ENCODE measurements at places on chromosomes 13 and 19. TPM values are rescaled to one million over a fixed set of nuclear protein-coding genes. Genes with fewer than 3 reads are reported as not detected.
A peak's percentile ranks its signal among the peaks of the same experiment; 100 is the strongest.

The PSG7 gene
- not detected for total RNA-seq

The CEACAM1 gene
- 25.6 TPM for total RNA-seq

DNA sequence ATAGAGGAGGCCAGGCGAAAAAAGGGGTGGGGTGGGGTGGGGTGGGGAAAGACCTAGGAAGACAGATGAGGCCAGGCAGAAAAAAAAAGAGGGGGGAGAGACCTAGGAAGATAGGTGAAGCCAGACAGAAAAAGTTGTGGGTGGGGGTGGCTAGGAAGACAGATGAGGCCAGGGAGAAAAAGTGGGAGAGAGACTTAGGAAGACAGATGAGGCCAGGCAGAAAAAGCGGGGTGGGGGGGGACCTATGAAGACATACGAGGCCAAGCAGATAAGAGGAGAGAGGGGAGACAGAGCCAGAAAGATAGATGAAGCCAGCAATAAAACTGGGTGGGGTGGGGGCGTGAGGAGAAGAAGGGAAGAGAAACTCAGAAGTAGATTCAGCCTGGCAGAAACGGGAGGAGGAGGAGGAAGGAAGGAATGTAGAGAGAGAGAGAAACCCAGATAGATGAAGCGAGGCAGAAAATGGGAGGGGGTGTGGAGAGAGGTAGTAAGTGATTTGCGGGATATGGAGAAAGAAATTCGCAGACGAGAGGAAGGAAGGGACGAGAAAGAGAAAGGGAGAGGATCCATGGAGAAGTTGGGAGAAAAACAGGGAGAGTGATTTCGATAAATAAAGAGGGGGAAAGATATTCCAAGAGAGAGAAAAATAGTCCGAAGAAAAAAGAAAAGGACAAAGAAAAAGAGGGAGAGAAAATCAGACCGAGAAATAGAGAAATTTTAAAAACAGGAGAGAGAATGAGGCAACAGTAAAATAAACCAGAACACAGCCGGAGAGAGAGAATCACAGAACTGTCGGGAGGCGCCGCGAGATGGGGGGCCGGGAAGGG is 12.2 kb upstream of the CACNG6 start:
- no peak for DNase-seq

GRCh38 chr13:29679396-29680053 is 84.0 kb upstream of the SLC7A1 start:
- DNase-seq: no peak

DNA sequence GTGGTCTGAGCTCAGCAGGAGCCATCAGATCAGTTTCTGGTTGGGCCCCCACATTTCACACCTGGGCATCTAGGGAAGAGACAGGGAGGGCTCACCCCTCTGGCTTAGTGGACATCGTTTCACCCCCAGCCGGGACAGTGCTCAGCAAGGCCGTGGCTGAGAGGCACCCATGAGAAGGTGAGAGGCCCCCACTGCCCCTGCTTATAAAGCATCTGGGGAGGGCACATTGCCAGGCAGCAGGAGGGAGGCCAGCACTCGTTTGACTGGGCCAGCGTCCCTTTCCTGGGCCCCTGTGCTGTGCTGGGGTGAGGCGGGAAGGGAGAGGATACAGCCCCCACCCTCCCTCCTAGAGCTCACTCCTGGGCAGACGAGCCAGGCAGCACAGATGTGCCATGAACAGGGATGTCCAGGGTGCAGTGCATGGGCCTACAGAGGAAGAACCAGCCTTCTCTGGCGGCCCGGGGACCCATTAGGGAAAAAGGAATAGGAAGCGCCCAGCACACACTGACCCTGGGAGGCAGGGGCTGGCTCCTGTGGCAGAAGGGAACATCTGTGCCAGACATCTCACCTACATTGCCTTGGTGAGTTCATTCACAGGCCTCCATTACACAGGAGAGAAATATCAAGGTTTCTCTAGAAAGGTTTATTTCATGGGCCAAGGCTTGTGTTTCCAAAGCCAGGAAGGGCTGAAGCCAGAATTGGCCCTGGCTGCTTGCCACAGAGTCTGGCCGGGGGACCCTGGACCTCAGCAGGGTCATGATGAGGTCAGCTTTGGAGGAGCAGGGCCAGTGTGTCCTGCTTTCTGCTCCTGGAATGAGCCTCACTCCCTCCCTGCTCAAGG is 7.7 kb downstream of the AP1M1 start:
- peak; percentile 68 for DNase-seq

The ZNF626 gene
- total RNA-seq: 8.7 TPM

- DNase-seq: no peak
Observed at GRCh38 chr19:48813123-48813913, 2.5 kb upstream of the BCAT2 start.

- no peak for DNase-seq
Observed at GRCh38 chr13:113855012-113855921, 8.6 kb downstream of the GAS6 start.

- no peak for DNase-seq
Observed at GRCh38 chr13:110850006-110850405, 64.9 kb downstream of the ANKRD10 start.

DNA sequence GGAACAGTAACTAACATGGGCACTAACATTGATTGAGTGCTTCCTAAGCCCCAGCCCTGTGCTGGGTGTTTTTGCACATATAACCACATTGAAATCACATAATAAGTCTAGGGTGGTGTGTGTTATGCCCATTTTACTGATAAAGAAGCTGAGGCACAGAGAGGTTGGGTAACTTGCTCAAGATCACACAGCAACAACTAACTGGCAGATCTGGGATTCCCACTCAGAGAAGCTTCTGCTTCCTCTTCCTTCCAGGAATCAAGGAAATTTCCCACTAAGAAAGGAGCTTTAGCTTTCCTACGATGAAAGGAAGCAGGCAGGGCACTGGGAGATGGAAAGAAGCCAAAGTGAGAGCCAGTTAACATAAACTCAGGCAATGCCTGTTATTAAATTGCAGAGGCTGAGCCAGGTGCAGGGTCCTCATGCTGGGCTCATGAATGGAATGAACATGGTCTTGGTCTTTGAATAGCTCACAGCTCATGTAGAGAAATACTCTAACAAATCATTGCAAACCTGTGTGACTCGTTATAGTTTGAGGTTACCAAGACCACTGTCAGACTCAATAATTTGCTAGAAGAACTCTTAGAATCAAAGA is 10.1 kb downstream of the SSC5D start:
- no peak for DNase-seq

DNA sequence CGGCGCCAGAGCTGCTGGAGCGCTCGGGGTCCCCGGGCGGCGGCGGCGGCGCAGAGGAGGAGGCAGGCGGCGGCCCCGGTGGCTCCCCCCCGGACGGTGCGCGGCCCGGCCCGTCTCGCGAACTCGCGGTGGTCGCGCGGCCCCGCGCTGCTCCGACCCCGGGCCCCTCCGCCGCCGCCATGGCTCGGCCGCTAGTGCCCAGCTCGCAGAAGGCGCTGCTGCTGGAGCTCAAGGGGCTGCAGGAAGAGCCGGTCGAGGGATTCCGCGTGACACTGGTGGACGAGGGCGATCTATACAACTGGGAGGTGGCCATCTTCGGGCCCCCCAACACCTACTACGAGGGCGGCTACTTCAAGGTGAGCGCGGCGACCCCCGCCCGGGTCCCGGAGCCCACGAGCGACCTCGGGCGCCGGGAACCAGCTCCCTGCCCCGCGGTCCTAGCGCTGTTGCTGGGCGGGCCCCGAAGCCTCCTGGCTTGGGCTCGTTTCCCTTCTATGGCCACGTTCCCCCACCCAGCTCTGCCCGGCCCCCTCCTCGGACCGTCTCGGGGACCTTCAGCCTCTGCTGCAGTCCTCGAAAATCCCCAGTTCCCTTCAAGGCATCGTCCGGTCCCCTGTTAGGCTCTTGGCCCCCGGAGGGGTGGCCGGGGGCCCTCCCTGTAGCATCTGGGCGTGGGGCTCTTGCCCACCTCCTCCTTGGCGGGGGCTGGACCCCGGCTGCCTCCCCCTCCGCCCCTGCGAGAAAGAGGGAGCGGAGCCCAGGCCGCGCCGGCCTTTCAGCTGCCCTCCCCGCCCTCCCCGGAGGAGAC is at the start of gene CDC34:
CDC34 (plus strand) TSS at position 8 of the 808 bp plus-strand sequence; CDS start at position 180, 172 bp downstream.
- no peak for DNase-seq

DNA sequence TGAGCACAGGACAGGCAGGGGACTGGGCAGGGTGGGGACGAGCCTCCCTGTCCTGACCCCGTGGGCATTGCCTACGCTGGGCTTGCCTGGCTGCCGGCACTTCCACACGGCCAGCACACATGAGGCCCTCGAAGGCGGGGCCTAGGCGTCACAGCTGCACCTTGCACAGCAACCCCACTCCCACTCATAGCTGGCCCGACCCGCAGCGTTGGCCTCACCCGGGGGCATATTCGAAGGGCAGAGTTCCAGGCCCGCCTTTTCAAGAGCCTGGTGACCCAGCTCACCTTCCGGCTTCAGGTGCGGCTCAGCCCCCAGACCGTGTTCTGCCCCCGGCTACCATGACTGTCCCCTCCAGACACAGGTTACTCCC is 16.9 kb upstream of the PROZ start:
- DNase-seq: peak; percentile 81

DNA sequence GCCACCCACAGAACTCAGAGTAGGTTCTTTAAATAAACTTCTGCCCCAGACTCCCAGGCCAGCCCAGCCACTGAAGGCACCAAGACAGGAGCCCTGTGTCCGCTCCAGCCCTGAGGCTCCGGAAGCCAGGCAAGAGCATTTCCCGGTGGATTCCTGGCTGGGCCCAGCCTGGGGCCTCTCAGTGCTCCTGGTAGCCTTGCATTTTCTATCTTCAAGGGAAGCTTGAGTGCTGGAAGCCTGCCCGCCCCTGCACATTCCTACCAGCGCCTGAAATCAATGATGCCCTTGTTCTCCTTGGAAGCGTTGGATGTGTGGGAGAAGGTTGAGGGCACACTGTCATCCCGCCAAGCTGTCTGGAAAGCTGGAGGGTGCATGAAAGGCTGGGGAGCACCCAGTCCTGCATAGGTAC is 70.3 kb downstream of the ALOX5AP start:
- peak; percentile 51 for DNase-seq

The CGB3 gene
- total RNA-seq: not detected

GRCh38 chr13:74929436-74929835 is 552.5 kb downstream of the TBC1D4 start:
- no peak for DNase-seq

DNA sequence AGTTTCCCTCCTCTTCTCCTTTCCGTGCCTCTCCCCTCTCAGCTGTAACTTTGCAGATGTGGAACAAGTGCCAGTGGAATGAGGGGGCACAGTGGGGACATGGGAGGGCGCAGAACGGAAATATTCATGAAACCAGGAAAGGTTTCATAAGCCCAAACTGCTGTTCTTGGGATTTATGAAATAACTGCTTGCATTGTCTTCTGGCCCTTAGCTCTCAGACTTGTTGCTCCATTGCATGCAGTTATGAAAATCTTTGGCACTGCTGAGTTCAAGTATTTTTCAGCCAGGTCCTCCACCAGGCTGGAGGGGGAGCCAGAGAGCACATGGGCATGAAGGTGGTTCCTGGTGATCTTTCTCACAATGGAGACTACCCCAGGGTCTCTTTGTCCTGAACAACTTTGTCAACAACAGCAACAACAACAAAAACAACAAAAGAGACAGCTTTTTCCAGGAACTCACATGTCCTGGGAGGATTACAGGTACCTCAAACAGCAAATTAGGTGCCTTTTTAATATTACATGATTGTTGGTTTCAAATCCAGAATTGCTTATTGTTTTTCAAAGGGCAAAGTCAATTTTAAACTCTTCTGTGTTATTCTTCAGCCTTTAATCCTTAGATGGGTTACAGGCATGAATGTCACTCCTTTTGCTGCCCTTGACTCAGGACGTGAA is 1.5 kb downstream of the RGCC start:
- no peak for DNase-seq

DNA sequence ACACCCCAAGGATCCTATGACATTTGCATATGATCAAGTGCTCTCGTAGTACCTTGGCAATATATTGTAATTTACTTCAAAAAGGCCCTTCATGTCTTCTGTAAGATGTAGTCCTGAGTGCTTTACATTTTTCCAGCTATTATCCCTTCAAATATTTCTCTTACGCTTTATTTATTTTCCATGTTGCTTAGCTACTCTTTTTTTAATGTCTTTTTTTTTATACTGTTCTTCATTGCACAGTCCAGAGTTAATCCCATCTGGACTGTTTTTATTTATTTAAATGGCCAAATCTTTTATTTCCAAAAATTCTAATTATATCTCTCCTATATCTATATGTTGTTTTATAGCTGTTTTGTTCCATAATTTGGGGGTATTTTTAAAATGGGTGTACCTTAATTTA is 371.3 kb downstream of the SLC7A1 start:
- no peak for DNase-seq

DNA sequence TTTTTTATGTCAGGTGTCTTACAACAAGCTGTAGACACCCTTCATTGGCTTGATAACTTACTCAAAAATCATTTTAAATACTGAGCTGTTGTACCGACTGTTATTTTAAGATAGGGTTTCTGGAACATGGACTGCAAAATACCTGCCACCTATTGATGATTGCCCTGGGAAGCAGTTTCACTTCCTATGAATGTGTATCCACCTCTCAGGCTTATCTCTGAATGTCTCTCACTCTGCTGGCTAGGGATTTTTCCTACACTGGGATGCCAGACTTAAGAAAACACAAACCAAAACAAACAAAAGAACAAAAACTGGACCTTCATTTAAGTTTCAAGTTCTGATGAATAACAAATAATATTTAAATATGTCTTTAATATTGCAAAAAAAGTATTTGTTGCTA is 663.7 kb downstream of the EFNB2 start:
- DNase-seq: no peak

Data from mesenteric fat pad (tissue), 1 donor.